Nephron progenitor cell (in vitro differentiated cells): ENCODE measurements at places on chromosomes 11 and 22.

- H3K4me3 ChIP-seq, result no peak overlapping the region
- peaks cover 26% of the 10 kb centered on the region for H3K4me1 ChIP-seq
- peaks cover 73% of the 10 kb centered on the region for H3K27me3 ChIP-seq
- H3K27ac ChIP-seq, result no peak overlapping the region
These were observed 13.0 kb downstream of the RTN4RL2 start for GRCh38 chr11:57473285-57473841.

- no peaks in the 10 kb centered on the region for H3K36me3 ChIP-seq
- peaks cover 79% of the 10 kb centered on the region for H3K27me3 ChIP-seq
- peaks cover 50% of the 10 kb centered on the region for H3K4me1 ChIP-seq
- no peak overlapping the region for H3K27ac ChIP-seq
These were observed 261.9 kb downstream of the CTTN start for GRCh38 chr11:70660059-70660888.

- H3K4me1 ChIP-seq, result peaks cover 30% of the 10 kb centered on the region
- H3K36me3 ChIP-seq, result no peaks in the 10 kb centered on the region
- no peak for DNase-seq
These were observed 65.6 kb downstream of the BUD13 start for GRCh38 chr11:116707161-116707629.

DNA sequence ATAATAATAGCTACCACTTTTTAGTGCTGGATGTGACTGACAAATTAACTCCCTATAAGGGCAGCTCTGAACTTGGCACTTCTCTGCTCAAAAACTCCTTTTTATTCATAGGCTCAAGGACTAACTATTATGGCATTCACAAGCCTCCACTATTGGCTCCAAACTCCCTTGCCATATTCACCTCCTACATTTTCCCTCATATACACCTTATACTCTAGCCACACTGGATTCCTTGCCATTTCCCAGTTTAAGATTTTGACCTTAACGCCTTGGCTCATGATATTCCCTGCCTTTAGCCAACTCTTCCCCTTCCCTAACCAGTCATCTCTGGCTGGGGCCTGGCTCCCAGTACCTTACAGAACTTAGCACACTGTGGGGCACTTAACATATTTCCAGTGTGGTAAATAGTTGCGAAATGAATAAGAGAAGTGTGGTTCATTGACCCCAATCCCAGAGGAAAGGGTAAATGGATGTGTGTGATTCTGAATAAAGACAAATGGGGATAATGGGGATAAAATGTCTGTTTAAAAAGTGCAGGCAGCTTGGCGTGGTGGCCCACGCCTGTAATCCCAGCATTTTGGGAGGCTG, 40.0 kb upstream of the SORL1 start:
- H3K36me3 ChIP-seq, result no peaks in the 10 kb centered on the region
- no peaks in the 10 kb centered on the region for H3K4me1 ChIP-seq
- H3K4me3 ChIP-seq, result no peak overlapping the region
- H3K27me3 ChIP-seq, result peaks cover 5% of the 10 kb centered on the region
- no peak for DNase-seq
- H3K27ac ChIP-seq, result no peak overlapping the region

DNA sequence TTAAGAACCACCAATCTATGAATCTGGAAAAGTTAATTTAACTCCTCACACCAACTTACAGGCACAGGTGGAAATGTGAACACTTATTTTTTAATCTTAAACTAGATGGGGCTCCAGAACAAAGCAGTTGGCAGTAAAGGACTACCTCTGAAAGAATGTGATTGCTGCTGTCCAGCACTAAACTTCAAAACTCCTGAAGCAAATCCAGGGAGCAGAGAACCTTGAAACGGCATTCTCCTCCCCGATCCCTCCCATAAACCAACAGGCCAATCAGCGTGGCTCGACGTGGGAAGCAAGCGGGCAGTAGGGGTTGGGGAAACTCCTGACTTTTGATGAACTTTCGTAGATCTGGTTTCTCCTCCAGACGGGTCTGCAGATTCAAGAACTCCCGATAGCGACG, 5.0 kb downstream of the SNX19 start:
- H3K4me3 ChIP-seq, result no peak overlapping the region
- H3K27ac ChIP-seq, result no peak overlapping the region
- H3K27me3 ChIP-seq, result no peaks in the 10 kb centered on the region
- no peak for DNase-seq

GRCh38 chr22:40345271-40345670, 1.0 kb upstream of the ADSL start:
- H3K4me3 ChIP-seq, result peak overlapping the region; percentile 98
- no peak overlapping the region for H3K27ac ChIP-seq
- peaks cover 27% of the 10 kb centered on the region for H3K4me1 ChIP-seq
- H3K36me3 ChIP-seq, result peaks cover 16% of the 10 kb centered on the region
- peaks cover 8% of the 10 kb centered on the region for H3K27me3 ChIP-seq
- DNase-seq, result no peak

DNA sequence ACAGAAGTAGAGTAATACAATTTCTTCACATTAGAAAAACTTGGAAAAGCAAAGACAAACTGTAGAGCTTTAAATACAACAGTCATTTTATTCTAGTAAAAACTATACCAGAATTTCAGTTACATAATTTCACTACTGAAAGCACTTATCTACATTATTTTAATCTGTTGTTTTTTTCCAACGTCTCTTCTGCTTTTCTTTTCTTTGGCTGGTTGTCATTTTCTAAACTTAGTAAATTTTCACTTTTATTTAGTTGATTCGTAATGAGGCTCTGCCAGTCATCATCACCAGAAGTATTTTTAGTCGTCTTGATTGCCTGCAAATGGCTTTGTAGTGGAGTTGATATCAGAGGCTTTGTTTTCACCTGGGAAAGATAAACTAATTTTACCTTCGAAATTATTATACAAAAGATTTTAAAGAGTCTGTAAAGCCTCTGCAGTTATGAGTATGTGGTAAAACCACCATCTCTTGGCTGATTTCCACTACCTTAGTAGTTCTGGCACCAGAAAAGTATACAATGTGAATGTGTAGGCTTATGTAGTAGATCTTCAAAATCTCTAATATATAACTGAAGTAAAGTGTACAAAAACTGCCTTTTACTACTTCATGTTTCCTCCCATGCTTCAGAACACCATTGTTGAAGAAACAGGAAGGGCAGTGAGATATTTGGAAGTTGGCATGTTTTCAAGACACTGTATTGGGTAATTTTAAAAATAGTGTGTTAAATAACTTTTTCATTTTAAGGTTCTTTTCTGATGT, 19.2 kb downstream of the EIF3M start:
- peaks cover 61% of the 10 kb centered on the region for H3K36me3 ChIP-seq
- DNase-seq, result no peak

DNA sequence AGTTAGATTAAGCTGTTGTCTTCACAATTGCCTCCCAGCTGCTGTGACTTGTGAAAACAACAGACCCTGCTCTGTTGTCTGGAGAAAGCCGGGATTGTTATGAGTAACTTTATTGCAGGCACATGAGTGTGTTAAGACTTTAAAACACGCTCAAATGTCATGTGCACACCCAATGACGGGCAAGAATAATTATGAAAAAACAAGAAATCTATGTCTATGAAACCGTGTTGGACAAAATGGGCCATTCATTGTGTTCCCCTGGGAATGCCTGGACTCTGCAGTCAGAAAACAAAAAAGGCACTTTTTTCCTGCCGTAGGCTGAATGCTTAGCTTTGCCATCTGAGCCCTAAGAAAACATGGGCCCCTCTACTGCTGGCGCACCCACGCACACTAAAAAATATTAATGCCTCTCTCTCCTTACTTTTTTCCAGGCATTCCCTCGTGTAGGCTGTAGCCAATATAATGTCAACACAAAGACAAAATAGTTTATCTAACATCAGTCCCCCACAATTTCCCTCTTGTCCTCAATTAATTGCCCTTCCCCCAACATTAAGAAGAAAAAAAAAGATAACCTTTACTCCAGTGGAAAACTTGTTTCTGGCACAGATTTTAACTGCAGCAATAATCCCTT, 207.9 kb downstream of the SOX6 start:
- DNase-seq, result peak; percentile 39
- H3K27me3 ChIP-seq, result no peaks in the 10 kb centered on the region
- peak overlapping the region; percentile 87 for H3K27ac ChIP-seq
- H3K4me1 ChIP-seq, result peaks cover 46% of the 10 kb centered on the region
- peaks cover 31% of the 10 kb centered on the region for H3K36me3 ChIP-seq
- peak overlapping the region; percentile 56 for H3K4me3 ChIP-seq

- H3K4me3 ChIP-seq, result no peak overlapping the region
- peaks cover 17% of the 10 kb centered on the region for H3K4me1 ChIP-seq
- H3K36me3 ChIP-seq, result peaks cover 40% of the 10 kb centered on the region
- DNase-seq, result no peak
These were observed 35.7 kb downstream of the NF2 start for GRCh38 chr22:29639096-29639495.

DNA sequence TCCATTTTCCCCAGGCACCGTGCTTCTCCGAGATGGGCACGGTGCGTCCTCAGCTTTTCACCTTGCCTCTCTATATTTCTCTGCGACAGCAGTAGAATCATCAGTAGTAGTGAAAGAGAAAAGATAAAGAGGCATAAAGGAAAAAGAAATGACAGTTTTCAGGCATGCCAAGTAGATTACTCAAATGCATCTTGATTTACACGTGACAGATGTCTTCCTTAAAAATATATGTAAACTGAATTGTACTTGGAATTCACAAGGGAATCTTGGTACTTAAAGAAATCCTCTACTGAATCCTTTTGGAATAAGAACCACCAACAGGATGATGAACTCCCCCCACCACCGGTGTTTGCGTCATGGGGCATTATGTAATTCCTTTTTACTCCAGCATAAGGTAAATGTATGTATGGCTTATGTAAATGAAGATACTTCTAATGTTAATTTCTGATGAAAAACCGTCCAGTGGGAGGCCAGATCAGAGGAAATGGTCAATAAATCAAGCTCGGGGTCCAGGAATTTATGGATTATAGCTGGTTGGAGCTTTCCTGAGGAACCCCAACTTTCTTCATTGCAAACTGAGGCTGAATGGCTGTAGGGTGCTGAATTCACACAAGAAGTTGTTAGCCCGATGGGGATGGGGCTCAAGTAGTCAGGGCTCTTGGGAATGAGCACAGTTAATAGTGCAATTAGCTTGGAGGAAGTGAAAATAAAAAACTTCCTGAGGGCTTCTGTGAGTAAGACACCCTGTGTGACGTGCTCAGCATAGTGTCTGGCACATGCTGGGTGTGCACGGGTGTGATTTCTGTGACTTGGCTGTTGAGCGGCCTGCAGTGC, 630.4 kb downstream of the OPCML start:
- H3K27ac ChIP-seq, result no peak overlapping the region
- H3K36me3 ChIP-seq, result no peaks in the 10 kb centered on the region
- H3K4me3 ChIP-seq, result no peak overlapping the region
- peaks cover 26% of the 10 kb centered on the region for H3K4me1 ChIP-seq
- no peak for DNase-seq

DNA sequence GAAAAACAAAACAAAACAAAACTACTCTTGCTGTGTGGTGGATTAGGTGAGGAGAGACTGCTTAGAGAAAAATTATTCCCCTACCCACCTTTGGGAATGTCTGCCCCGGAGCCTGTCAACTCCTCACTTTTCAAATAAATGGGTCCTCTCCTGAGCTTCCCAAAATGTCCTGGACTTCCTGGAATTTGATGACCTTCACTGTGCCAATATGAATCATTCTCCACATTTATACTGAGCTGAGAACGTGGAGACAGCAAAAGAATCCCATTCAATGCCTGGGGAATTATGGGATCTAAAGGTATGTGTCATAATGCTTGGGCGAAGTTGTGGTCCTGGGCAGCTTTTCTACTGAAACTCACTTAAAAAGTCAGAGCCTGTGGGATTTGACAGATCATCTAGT, 136.8 kb downstream of the KIF18A start:
- H3K27me3 ChIP-seq, result no peaks in the 10 kb centered on the region
- no peaks in the 10 kb centered on the region for H3K36me3 ChIP-seq
- DNase-seq, result no peak
- no peak overlapping the region for H3K27ac ChIP-seq

- H3K36me3 ChIP-seq, result peaks cover 10% of the 10 kb centered on the region
- H3K27ac ChIP-seq, result peak overlapping the region; percentile 59
- DNase-seq, result no peak
- peaks cover 60% of the 10 kb centered on the region for H3K4me1 ChIP-seq
- no peak overlapping the region for H3K4me3 ChIP-seq
- H3K27me3 ChIP-seq, result peaks cover 30% of the 10 kb centered on the region
These were observed 37.8 kb upstream of the GRAMD4 start for GRCh38 chr22:46582281-46582933.

DNA sequence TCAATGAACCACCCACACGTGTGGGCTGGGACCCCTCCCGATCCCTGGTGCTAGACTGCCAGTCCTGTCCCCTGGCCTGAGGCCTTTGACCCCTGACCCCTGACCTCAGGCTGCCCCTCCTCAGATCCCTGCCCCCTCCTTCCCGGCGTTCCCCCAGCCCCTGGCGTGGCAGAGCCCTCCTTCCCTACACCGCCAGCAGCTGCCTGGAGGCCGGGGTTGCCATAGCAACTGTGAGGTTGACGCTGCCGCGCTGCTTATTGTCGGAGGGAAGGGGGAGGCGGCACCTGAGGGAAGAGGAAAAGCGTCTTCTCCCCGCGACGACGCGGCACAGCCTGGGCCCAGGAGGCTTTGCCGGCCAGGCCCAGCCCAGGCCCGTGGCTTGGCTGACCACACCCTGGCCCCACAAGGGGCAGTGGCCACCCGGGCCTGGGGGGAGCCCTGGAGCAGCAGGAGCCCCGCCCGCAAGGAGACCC, 32.6 kb downstream of the SHANK3 start:
- DNase-seq, result peak; percentile 91
- H3K4me1 ChIP-seq, result peaks cover 55% of the 10 kb centered on the region
- peak overlapping the region; percentile 65 for H3K4me3 ChIP-seq
- peaks cover 18% of the 10 kb centered on the region for H3K36me3 ChIP-seq
- H3K27me3 ChIP-seq, result no peaks in the 10 kb centered on the region

DNA sequence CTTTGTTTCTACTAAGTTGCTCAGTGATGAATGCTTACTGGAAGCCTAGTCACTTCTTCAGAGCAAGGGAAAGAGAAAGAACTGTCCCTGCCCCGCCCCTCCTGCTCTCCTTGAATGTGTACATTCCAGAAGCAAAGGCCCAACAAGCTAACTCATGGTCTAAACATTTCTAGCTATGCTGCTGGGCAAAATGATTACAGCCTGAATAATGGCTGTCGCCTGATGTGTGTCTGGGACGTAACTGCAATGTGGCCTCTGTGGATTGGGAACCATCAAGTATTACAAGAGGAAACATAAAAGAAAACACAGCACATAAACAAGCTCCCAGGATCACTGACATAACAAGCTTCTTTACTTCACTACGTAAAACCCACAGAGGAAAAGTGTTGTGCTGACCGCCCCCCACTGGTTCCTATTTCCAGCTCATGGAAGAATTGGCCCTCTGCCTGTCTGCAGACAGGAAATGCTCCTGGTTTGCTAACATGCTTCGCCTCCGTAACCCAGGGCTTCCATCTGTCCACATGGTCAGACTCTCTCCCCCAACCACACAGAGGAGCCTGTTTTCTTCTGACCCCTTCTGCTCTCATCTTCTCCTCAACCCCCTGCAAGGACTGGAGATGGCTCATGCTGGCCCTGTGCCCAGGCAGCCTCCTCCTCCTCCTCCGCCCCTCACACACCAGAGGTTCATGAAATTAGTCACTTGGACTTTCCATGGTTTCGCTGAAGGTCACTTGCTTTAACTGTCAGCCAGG, 187.2 kb downstream of the MAML2 start:
- H3K36me3 ChIP-seq, result peaks cover 6% of the 10 kb centered on the region
- peak overlapping the region; percentile 31 for H3K4me3 ChIP-seq
- H3K27ac ChIP-seq, result peak overlapping the region; percentile 93
